GM19239 (cell line): ENCODE measurements at places on chromosomes 1 and 21.

DNA sequence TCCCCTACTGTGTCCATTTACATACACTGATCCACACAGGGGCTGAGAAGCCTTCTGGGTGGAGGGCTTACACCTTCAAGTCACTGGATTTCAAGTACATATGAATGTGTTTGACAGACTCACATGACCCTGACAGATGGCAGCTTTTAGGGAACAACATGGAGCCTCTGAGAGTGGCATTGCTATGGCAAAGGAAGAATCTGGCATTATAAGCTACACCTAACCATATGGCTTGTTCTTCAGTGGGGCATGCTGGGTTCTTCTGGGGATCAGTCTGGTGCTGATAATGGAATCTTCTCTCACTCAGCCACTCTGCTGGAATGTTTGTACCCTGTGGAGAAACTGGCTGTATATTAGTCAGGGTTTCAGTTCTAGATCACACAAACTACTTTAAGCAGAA, 68.5 kb upstream of the PDE4B start:
- DNase-seq: no peak

GRCh38 chr1:169200319-169200718, 93.8 kb downstream of the ATP1B1 start:
- DNase-seq: no peak

- DNase-seq: no peak
Observed at GRCh38 chr1:178768423-178768822, 43.4 kb downstream of the RALGPS2 start.

DNA sequence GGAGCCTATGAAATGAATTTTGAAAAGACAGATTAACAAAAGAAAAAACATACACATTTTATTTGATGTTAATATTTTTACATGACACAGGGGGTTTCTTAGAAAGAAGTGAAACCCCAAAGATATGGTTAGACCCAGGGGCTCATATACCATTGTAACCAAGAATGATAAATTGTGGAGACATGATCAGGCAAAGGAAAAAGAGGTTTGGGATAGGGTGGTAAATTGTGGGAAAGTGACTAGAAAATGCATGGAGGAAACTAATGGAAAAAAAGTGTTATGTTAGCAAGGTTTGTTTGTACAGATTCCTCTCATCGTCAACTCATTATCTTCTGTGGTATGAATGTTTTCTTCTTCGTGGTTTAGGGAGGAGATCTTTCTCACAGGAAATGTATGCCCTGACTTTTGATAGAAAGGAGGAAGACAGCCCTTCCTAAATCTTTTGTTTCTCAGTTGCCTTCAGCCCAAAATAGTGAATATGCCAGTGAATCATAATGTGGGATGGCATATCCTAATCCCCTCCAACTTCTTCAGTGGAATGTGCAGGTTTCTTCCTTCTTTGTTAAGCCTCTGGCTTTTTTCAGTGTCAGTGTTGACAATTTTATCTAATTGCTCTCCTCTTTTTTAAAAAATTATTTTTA, 140.4 kb upstream of the UBE2U start:
- DNase-seq: no peak

DNA sequence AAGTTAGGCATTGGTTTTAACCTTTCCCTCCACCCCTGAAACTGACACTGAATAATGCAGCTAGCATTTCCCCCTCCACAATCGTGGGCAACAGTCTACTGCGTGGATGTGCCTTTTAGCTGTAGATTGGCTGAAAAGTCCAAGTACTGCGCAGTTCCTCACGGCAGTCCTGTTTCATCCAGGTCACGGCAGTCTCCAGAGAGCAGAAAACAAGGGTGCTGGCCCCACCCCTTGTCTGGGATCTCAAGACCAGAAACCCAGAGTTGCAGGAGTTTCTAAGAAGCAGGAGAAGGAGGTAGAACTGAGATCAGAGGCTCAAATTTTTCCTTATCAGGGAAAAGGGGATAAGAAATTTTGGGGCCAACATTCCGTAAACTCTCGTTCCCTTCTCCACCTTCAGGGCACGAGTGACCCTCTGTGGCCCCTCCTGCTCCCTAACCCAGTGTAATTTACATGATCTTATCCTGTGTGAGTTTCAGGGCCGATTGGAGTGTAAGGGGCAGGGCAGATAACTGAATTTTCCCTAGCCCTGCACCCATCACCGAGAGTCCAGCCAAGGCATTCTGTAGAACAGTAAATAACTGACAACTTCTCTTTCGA, 25.9 kb upstream of the PLA2G2C start:
- DNase-seq: no peak

- DNase-seq: no peak
Observed at GRCh38 chr1:58979086-58979485, 195.2 kb upstream of the JUN start.

DNA sequence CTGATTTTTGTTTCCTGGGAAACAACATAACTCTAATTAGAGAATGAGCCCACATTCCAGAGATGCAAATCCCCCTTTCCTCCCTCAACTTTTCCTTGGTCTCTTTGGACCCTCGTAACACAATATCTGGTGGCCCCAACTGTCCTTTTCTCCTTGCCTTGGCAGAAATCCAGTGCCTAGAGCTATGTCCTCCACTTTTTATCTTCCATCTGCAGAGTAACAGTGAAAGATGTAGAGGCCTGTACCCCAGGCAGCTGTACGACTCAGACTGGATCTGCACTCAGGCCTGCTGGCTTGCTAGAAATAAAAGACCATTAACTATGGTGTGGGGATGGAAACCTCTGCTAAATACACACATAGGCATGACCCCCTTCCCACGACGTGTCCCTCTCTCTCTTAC, 72.0 kb downstream of the WARS2 start:
- DNase-seq: no peak

DNA sequence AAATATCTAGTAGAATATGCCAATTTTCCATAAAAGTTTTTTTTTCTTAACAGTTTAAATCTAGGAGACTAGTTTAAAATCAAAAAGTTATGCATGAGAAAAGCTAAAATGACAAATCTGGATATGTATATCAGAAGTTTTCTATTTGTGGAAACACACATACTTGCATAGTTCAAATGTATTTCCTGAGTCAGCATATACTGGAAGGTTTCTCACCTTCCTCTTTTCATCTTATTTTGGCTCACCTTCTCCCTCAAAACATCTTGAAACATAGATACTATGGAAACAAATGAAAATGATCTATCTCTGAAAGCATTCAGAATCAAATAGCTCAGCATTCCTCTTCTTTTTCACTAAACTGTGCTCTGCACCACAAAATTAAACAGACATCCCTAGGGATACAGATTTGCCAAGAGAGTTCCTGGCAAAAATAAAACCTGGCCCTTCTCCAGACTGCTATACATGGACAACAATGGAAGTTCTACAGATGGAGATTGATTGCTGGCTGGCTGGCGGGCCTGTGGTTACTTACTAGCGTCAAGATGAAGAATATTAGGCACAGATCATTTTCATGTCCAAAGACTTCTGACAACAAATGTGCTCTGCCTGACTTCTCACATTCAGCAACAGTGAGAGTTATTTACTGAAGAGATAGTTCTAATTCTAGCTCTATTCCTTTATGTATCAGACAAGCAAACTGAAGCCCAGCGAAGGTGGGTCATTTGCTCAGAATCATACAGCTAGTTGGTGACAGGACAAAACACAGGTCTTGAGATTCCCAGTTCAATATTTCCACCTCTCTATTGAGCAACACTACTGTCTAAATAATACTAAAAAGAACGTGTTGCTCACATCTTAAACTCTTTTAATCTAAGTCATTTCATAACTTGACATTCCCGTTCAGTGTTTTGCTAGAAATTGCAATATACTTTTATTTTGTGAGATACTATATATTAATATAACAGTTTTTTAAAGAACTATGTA, 26.6 kb downstream of the DIPK1A start:
- DNase-seq: no peak

GRCh38 chr1:6544831-6545230, 9.5 kb downstream of the NOL9 start:
- no peak for DNase-seq

- no peak for DNase-seq
Observed at GRCh38 chr21:42294273-42294880, 20.8 kb downstream of the TFF3 start.

DNA sequence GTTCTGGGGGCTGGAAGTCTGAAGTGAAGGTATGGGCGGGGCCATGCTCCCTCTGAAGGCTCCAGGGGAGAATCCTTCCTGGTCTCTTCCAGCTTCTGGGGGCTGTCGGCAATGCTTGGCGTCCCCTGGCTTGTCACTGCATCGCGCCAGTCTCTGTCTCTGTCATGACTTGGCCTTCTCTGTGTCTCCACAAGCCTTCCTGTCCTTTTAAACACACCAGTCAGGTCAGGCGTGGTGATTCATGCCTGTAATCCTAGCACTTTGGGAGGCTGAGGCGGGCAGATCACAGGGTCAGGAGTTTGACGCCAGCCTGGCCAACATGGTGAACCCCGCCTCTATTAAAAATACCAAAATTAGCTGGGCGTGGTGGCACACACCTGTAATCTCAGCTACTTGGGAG, 125.3 kb downstream of the ACTL8 start:
- no peak for DNase-seq

GRCh38 chr21:29185172-29185571, 54.7 kb downstream of the MAP3K7CL start:
- DNase-seq: no peak

GRCh38 chr1:1124508-1124785, 8.6 kb upstream of the C1orf159 start:
- no peak for DNase-seq

GRCh38 chr1:52733368-52733767, 7.1 kb downstream of the ZYG11B start:
- DNase-seq: no peak

GRCh38 chr1:39129514-39129913, 75.0 kb upstream of the MACF1 start:
- DNase-seq: no peak

DNA sequence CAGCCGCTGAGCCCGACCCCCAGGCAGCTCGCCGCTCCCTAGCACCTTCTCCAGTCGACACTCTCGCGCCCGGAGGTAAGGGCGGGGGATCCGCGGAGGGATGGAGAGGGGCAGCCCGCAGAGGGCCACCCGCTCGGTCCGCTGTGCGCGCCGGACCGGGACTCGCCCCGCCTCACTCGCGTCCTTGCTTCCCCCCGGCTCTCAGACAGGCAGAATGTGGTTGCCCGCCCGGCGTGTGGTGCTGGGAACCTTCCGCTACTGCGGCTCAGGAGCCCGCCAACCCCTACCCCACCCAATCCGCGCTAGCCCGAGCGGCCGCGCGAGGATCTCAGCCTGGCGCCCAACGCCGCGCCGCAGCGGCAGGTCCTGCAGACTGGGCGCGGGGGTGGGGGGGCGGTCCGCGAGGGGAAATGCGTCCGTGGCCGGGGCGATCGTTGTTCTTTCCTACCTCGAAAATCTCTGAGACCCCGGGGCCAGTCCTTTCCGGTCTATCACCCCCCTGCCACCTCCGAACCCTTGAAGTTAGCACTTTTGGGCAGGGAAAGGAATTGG, 404 bp downstream of the LRRC8C start:
- DNase-seq: peak; percentile 47

DNA sequence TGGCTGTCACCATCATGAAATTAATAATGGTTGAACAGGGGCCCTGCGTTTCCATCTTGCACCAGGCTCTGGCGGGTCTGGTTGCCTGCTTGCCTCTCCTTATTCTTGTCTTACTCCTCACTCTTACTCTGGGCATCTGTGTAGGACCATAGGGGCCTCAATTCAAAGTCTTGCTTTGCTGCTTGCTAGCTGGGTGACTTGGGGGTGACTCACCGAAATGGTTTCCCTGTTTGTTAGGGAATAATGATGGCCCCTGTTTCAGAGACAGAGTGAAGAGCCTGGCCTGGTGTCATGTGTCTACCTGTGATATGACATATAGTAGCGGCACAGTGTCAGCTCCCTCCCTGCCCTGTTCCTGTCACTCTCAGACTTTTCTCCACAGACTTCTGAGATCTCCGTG, 24.6 kb downstream of the KCNC4 start:
- no peak for DNase-seq

DNA sequence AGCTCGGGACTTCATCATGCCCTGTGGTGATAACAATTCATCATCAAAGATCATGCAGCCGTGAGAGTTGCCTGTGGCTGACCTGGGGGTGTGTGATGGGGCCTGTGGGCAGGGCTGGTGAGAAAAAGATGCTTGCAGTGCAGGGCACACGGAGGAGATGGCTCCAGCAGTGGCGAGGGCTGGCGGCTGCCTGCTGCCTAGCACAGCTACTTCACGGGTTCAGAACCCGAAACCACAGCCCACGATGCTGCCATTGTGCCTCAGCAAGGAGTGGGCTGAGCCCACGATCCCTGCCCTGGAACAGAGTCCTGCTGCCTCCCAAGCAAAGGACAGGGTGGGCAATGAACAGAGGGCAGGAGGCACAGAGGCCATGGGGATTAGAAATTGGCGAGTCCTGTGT, 631 bp upstream of the KRTAP10-9 start:
- no peak for DNase-seq

GRCh38 chr1:184462990-184463389, 76.2 kb downstream of the C1orf21 start:
- DNase-seq: no peak

DNA sequence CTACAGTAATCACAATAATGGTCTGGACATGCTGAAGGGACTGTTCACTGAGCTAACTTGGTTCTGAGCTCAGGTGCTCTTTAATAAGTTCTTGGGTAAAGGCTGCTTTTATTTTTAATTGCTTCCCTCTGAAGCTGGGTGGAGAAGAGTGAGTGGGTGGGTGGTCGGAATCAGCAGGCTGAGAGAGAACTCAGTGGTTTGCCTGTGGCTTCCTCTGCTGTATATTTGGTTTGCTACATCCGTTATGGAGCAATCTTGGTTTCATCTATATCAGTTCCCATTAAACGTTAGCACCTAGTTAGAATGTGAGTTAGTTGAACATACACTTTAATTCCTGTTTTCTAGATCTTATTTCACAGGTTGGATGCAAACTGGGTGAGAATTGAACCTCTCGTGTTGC, 23.3 kb downstream of the CNIH4 start:
- no peak for DNase-seq

GRCh38 chr1:149993181-149993580, 17.3 kb downstream of the OTUD7B start:
- no peak for DNase-seq

DNA sequence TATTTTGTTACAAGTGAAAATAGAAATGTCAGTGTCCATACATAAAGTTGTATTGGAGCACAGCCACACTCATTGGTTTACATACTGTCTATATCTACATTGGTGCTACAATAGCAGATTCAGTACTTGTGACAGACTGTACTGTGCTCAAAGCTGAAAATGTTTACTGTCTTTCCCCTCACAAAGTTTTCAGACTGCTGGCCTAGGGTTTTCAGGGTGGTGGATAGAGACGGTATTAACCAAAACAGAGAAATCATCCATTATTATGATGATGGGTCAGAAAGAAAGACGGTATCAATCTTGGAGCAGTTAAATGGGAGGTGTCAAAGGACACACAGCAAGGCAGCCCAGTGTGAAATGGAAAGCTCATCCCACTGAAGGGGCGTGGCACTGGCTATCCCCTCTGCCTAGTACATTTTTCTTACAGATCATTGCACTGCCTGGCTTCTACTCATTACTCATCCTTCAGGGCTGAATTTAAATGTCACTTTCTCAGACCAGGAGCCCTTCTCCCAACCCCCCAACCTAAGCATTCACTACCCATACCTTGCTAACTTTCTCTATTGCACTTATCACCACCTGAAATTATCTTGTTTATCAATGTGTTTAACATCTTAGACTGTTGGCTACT, 10.2 kb downstream of the JAK1 start:
- no peak for DNase-seq
